Stimulated activated naive CD8-positive, alpha-beta T cell treated with anti-CD3 and anti-CD28 coated beads, Interleukin-15, Interleukin-2, amounts not matched to agents 100 U/mL and 50 U/mL, for 24 hours (primary cell): ENCODE measurements at places on chromosomes 3 and 15.

GRCh38 chr3:56954125-56954524, 106.3 kb upstream of the SPATA12 start:
- DNase-seq: no peak

GRCh38 chr3:30203301-30203700, 403.1 kb upstream of the TGFBR2 start:
- no peak for DNase-seq

- DNase-seq: no peak
Observed at GRCh38 chr3:19543212-19543841, 390.7 kb downstream of the EFHB start.

- DNase-seq: no peak
Observed at GRCh38 chr15:41337631-41338522, 5.2 kb downstream of the NUSAP1 start.

GRCh38 chr3:37814547-37814946, 47.1 kb upstream of the CTDSPL start:
- no peak for DNase-seq

DNA sequence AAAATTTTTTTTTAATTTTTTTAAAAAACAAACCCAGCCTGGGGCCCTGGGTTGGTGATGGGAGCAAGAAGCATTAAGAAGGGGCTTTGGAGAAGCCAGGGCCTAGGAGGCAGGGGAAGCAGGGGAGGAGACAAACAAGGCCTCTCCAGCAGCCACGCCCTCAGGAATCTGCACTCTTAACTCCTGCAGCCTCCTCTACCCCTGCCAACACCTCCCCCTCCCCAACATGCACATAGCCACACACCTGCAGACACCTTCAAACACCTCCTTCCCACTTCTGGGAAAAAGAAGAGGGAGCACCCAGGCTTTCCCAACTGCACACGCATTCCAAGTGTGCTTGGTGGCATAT, 2.7 kb upstream of the DCAF1 start:
- DNase-seq: no peak

GRCh38 chr15:59896663-59897074, 107.4 kb upstream of the FOXB1 start:
- no peak for DNase-seq

GRCh38 chr15:66452971-66453580, 44.5 kb downstream of the SNAPC5 start:
- DNase-seq: no peak

GRCh38 chr15:69015591-69015990, 1.1 kb downstream of the NOX5 start:
- no peak for DNase-seq

DNA sequence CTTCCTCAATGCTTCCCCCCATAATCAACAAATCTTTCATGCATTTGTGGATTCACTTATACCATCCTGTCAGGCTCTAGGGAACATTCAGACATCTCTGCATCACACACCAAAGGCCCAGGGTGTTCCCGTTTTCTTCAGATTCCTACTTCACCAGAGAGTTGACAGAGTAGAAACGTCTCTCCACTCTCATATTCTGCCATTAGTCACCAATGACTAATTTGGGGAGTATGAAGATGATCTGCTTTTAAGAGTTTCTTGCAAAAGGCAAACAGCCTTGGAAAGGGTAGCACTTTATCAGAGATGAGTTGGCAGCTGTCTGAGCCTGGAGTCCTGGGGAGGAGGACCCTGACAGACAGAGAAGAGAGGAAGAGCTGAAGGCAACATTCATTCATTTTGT, 55.8 kb upstream of the DGKG start:
- no peak for DNase-seq

- no peak for DNase-seq
Observed at GRCh38 chr15:97817276-97817890, 143.1 kb upstream of the ARRDC4 start.

DNA sequence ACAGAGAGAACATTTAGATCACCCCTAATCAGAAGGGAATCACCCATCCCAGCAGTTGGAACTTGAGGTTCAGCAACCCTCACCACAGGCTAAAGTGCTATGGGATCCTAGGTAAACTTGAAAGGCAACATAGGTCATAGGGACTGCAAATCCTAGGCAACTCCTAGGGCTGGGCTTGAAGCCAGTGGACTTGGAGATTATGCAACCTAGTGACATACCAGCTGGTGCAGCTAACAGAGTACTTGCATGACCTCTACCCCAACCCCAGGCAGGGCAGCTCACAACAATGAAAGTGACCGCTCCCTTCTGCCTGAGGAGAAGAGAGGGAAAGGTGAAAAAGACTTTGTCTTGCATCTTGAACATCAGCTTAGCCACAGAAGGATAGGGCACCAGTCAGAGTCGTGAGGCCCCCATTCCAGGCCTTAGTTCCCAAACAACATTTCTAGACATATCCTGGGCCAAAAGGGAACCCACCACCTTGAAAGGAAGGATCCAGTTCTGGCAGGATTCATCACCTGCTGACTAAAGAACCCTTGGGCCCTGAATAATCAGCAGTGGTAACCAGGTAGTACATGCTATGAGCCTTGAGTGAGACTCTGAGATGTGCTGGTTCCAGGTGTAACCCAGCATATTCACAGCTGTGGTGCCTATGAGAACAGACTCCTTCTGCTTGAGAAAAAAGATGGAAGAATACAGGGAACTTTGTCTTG, 37.6 kb upstream of the FBN1 start:
- DNase-seq: no peak

- DNase-seq: no peak
Observed at GRCh38 chr3:27565201-27565852, 81.1 kb upstream of the SLC4A7 start.

DNA sequence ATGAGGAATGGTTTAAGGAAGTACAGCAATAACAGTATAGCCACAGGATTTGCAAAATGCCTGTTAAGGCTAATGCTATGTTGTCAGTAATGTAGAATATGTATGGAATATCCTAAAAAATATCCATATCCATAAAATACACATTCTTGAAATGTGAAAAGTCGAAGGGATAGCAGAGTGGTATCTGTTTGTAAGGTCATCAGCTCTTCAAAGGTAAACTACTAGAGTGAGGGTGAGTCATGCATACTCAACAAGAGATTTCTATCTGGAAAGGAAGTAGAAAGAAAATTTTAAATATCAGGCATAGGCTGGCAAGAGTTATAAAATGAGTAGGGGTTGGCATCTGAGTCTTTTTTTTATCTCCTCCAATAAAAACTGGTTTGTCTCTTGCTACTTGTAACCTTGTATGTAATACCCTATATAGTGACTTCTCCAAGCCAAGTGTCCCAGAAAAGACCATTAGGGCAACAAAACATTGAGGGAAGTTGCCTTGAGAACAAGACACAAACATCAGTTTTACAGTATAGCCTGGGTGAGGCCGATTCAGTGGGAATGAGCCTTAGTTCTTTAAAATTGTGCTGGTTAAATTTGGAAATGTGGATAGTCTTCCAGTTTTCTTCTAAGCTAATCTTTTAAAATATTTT, 103.1 kb downstream of the SPATA16 start:
- DNase-seq: no peak

- no peak for DNase-seq
Observed at GRCh38 chr3:46593274-46593862, 19.0 kb upstream of the FAM240A start.

- DNase-seq: no peak
Observed at GRCh38 chr3:99626417-99626788, 12.0 kb upstream of the COL8A1 start.

- no peak for DNase-seq
Observed at GRCh38 chr3:25863011-25863415, 73.1 kb downstream of the OXSM start.

- DNase-seq: no peak
Observed at GRCh38 chr15:60264566-60264965, 133.2 kb downstream of the ANXA2 start.

DNA sequence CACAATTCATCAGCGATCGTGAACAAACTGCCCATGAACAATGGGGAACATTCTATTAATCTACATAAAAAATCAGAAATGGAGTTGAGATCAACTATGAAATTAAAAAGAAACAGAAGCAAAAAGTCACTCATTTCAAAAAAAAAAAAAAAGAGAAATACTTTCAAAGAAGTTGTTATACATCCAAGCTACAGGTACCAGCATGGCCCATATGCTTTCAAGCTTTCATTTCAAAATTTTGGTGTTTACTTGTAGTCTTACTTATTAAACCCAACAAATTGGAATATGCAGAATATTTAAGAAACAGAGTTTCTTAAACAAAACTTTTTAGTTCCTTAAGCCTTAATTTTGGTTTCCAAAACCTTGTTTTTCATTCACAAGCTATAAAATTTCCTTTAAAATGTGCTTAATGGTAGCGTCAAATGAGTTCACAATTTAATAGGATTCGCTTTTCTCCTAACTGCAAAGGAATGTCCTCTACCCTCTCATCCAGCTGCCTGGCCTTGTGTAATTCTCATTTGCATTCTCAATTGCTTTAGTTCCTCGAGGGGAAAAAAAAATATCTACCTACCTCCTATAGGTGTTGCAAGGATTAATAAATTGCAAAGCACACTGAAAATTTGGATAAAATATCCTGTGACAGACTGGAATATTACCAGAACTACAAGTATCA, 565.2 kb downstream of the ROBO1 start:
- DNase-seq: no peak

DNA sequence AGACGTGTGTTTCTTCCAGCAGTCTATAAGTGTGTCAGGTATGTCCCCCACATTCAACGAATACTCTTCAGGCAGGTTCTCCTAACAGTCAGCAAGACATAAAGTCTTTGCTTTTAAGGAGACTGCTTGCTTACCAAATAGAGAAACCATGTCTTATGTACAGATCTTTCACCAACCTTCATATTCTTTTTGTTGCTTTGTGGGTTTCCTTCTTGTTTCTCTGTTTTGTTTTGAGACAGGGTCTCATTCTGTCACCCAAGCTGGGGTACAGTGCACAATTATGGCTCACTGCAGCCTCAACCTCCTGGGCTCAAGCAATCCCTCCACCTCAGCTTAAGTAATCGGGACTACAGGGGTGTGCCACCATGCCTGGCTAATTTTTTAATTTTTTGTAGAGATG, 14.3 kb downstream of the DYNC1LI1 start:
- DNase-seq: no peak

- DNase-seq: no peak
Observed at GRCh38 chr15:100732211-100733055, 130.0 kb downstream of the ASB7 start.

- no peak for DNase-seq
Observed at GRCh38 chr15:65986416-65986815, 117.1 kb downstream of the RAB11A start.

GRCh38 chr3:195178124-195178910, 92.6 kb downstream of the XXYLT1 start:
- no peak for DNase-seq

DNA sequence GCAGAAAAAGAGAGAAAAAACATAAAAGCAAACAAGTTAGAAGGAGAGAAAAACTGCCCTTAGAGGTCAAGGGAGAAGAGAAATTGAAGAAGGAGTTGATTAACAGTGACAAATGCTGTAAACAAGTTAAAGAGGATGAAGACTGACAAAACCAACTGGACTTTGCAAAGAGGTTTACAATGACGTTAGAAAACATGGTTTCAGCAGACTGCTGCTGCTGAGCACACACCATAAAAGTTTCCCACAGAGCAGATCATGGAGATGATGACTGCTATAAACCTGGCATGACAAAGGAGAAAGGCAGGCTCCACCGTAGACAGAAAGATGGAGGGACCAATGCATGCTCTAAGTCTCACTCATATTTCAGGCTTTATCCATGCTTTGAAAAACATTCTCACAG, 78.7 kb downstream of the POLQ start:
- no peak for DNase-seq

DNA sequence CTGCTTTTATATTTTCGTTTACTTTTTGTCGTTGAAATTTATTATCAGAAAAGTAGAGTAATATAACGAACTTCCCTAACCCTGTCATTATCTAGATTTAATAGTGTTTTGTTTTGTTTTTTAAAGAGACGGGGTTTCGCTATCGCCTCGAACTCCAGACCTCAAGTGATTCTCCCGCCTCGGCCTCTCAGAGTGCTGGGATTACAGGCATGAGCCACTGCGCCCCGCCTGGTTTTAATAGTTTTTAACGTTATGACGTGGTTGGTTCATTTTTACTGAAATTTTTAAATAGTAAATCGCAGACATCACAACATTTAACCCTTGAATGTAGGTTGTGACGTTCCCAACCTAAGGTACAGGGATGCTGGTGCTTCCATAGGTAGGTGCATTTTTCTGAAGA, 1.0 kb downstream of the NGRN start:
- DNase-seq: peak; percentile 26

- peak; percentile 3 for DNase-seq
Observed at GRCh38 chr3:52250122-52250521, 4.6 kb downstream of the PPM1M start.

DNA sequence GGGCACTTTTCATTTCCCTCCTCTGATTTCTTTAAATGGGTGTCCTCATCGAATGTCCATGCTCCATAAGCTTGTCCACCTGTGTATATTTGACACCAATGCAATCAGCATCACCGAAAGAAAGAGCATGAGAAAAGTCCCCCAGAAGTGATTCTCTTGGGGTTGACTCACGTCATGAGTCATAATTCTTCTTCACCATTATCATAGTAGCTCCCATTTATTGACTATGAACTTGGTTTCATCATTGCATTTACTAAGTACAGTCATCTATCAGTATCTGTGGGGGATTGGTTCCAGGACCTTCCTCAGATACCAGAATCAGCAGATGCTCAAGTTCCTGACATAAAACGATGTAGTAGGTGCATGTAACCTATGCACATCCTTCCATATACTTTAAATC, 372.5 kb upstream of the CFAP20DC start:
- DNase-seq: no peak

GRCh38 chr3:33886015-33886414, 87.6 kb downstream of the PDCD6IP start:
- DNase-seq: no peak

- DNase-seq: no peak
Observed at GRCh38 chr15:33145447-33145846, 49.1 kb downstream of the FMN1 start.

DNA sequence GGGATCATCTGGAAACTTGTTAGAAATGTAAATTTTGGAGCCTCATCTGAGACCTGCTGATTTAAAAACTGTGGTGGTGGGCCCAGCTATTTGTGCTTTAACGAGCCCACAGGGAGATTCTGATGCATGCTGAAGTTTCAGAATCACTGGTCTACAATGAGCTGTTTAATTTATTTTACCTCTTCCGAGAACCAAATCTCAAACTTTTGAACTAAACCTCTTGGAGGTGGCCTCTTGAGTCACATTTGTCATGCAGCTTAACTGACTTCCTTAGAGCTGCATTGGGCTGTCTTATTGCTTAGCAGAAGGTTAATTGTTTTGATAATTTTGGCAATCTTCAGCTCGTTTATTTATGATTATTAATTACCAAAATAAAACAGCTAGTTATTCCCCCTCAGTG, 112.1 kb upstream of the NPHP3 start:
- DNase-seq: no peak

DNA sequence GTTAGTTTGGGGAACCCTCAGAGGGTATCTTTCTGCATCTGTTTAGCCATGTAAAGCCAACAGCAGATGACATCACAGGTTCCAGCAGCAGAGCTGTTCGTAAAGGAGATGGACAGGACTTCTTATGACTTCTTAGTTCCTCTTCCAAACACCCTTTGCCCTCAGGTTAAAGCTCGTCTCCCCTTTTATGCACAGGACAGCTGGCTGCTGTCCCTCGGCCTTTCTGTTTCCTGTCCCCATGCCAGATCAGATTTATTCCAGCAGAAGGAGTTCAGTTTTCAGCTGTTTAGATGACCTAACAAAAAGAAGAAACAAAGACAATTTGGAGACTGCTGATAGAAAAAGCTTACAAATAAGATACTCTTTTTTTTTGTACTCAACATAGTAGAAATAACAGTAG, 45.1 kb downstream of the SEC22A start:
- no peak for DNase-seq
